Fibroblast of villous mesenchyme (primary cell): ENCODE measurements at places on chromosomes 5 and 9. TPM values are rescaled to one million over a fixed set of nuclear protein-coding genes. Genes with fewer than 3 reads are reported as not detected.

CTNNA1 gene
- 455 and 461 TPM in 2 replicates for total RNA-seq

WNK2 gene
- not detected in 2 replicates for total RNA-seq

PARP8 gene
- total RNA-seq = 11.3 and 12.5 TPM in 2 replicates

CRHBP gene
- total RNA-seq = not detected in 2 replicates

PCDHA6 gene
- total RNA-seq = under 0.01 and 0.43 TPM in 2 replicates

SNAPC4 gene
- 9.0 and 11.7 TPM in 2 replicates for total RNA-seq

MOCS2 gene
- 47.7 and 60.9 TPM in 2 replicates for total RNA-seq

HMMR gene
- 10.0 and 32.8 TPM in 2 replicates for total RNA-seq

FBXL7 gene
- 10.6 and 11.2 TPM in 2 replicates for total RNA-seq

ALDH7A1 gene
- total RNA-seq = 28.7 and 34.5 TPM in 2 replicates

TOR4A gene
- total RNA-seq = 39.3 and 42.3 TPM in 2 replicates

FCN1 gene
- not detected in 2 replicates for total RNA-seq

NRARP gene
- under 0.01 and 0.32 TPM in 2 replicates for total RNA-seq

DELE1 gene
- 34.1 and 40.6 TPM in 2 replicates for total RNA-seq

TBC1D2 gene
- 56.4 and 78.6 TPM in 2 replicates for total RNA-seq

SIMC1 gene
- 5.2 and 6.8 TPM in 2 replicates for total RNA-seq

PDCD1LG2 gene
- total RNA-seq = 31.6 and 59.6 TPM in 2 replicates

CLINT1 gene
- 87.0 and 118 TPM in 2 replicates for total RNA-seq

TXNDC8 gene
- total RNA-seq = not detected in 2 replicates
